ENCODE measurements at places on chromosomes 5 and 9.

DNA sequence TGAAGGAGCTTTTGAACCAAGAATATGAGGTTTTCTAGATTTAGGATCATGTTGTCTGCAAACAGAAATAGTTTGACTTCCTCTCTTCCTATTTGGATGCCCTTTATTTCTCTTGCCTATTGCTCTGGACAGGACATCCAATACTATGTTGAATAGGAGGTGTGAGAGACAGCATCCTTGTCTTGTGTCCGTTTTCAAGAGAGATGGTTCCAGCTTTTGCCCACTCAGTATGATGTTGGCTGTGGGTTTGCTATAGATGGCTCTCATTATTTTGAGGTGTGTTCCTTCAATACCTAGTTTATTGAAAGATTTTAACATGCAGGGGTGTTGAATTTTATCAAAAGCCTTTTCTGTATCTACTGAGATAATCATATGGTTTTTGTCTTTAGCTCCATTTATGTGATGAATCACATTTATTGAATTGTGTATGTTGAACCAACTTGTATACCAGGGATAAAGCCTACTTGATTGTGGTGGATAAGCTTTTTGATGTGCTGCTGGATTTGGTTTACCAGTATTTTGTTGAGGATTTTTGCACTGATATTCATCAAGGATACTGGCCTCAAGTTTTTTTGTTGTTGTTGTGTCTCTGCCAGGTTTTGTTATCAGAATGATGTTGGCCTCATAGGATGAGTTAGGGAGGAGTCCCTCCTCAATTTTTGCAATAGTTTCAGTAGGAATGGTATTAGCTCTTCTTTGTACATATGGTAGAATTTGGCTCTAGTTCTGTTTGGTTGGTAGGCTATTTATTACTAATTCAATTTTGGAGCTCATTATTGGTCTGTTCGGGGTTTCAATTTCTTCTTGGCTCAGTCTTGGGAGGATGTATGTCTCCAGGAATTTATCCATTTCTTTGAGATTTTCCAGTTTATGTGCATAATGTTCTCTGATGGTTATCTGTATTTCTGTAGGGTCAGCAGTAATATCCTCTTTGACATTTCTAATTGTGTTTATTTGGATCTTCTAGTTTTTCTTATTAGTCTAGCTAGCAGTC, 41.2 kb upstream of the IFNE start:
- DNase-seq, result no peak

- DNase-seq, result peak; percentile 50
Observed at GRCh38 chr9:100505564-100506159, 32.7 kb downstream of the TMEFF1 start.

DNA sequence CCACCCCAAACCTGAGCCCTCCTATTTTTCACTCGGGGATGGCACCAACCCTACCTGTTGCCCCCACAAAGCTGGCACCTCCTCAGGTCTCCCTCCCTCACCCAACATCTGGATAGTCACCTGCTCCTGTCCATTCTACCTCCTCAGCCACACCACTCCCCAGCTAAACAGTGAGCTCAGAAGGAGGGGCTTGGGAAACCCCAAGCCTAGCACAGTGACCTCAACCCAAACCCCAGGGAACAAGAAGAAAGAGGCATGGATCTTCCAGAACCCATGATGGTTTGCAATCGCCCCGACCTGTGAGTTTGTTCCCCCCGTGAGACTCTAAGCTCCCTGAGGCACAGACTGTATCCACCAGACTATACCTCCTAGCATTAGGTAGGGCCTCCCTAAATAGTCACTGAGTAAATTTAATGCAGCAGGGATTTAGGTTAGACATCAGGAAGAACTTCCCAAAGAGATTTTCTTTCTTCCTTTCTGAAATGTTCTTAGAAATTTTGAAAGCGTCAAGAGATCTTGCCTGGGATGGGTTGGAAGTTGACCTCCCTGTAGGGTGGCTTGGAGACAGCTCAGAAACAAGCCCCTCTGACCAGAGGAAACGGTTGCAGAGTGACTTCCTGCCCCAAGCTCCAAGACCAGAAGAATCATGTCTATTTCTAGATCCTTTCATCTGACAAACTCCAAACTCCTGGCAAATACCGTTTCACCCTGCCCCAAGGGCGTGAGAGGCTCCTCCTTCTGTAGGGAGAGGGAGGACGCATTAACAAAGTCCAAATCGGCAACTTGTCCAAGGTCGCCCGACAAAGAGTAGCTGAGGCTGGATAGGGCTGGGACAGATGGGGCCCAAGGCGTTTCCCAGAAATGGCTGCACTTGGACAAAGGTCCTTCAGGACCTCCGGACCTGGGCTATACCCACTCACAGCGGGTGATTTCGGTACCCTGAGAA, 4.1 kb downstream of the FIBCD1 start:
- no peak for DNase-seq

DNA sequence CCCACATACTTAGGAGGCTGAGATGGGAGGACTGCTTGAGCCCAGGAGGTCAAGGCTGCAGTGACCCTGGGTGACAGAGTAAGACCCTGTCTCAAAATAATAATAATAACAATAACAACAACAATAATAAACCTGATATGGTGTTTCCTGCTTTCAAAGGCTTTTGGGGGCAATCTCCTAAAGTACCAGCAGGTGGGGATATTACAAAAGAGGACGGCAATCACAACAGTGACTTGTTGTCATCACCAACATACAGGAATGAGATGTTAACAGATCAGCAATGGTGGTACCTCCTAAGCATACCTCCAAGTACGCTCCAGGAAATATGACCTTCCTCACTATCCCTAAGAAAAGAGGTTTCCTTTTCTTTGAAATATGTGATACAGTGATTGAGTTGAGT, 91.1 kb upstream of the RNF180 start:
- DNase-seq, result no peak

DNA sequence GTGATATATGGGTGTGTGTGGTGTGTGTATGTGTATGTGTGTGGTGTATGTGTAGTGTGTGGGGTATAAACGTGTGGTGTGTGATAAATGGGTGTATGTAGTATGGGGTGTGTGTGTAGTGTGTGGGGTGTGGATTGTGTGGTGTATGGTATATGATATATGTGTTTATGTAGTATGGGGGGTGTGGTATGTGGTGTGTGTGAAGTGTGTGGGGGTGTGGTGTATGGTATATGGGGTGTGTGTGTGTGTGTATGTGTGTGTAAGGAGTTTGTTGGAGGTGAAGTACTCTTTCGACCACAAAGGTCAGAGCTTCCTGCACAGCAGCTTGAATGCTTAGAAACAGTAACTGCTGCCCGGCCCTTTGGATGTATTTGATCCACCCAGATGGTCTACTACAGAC, 145.2 kb upstream of the IQGAP2 start:
- no peak for DNase-seq

- no peak for DNase-seq
Observed at GRCh38 chr5:141685591-141685990, 3.6 kb upstream of the ARAP3 start.

GRCh38 chr5:125228363-125229070, 482.1 kb upstream of the ZNF608 start:
- DNase-seq, result no peak

DNA sequence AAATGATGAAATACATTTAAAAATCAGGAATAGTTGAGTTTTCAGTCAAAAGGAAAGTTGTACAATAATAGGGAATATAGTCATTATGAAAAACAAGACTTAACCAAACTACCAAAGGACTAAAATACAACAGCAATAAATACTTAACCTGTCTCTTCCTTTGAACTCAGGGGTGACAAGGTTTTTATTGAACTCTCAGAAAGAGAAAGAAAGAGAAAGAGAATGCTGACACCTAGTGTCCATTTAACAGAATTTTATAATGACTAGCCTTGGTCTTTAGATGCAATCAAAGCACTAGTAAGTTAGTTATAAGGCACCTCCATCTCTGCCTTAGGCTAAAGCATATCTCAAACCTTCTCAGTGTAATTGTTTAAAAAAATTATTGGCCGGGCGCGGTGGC, 47.5 kb downstream of the UIMC1 start:
- DNase-seq, result no peak

GRCh38 chr9:133905493-133905892, 86.6 kb downstream of the VAV2 start:
- no peak for DNase-seq

GRCh38 chr9:74555565-74555964, 58.4 kb downstream of the RORB start:
- DNase-seq, result no peak

- DNase-seq, result no peak
Observed at GRCh38 chr5:127958421-127959011, 125.0 kb upstream of the SLC12A2 start.

DNA sequence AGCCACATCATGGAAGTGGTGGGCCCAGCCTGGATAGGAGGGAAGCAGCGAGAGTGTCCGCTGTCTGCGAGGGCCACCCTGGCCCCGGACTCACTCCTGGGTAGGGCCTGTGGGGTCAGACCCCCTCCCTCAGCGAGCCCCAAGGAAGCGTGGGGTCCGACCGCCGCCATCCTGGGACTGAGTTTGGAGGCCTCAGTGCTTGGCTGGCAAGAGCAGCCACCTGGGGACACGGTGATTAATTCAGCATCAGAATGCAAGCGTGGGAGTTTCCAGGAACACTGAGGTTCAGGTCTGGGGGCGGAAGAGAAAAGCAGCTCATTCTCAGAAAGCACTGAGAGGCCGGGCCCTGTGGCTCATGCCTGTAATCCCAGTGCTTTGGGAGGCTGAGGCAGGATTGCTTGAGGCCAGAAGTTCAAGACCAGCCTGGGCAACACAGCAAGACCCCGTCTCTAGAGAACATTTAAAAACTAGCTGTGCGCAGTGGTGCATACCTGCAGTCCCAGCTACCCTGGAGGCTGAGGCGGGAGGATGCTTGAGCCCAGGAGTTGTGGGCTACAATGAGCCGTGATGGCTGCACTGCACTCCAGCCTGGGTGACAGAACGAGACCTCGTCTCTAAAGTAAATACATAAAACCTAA, 18.3 kb upstream of the CAMSAP1 start:
- DNase-seq, result peak; percentile 40

DNA sequence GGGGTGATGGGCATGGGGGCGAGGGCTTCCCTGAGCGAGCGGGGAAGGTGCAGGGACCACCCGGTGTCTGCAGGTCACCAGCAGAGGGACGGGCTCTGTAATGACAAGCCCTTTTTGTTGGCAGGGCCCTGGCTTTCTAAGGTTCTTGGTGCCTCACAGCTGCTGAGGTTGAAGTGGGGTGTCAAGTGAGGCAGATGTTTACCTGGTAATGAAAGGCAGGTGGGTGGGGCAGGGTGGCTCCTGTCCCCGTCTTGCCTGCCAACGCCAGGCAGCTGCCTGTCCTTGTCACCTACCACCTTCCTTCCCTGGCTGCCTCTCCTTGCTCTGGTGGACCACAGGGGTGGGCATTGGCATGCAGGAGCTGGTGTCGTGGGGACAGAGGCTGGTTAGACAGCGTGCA, 41.0 kb upstream of the SEMA4D start:
- DNase-seq, result no peak

- no peak for DNase-seq
Observed at GRCh38 chr9:12069366-12069765, 623.8 kb upstream of the TYRP1 start.

DNA sequence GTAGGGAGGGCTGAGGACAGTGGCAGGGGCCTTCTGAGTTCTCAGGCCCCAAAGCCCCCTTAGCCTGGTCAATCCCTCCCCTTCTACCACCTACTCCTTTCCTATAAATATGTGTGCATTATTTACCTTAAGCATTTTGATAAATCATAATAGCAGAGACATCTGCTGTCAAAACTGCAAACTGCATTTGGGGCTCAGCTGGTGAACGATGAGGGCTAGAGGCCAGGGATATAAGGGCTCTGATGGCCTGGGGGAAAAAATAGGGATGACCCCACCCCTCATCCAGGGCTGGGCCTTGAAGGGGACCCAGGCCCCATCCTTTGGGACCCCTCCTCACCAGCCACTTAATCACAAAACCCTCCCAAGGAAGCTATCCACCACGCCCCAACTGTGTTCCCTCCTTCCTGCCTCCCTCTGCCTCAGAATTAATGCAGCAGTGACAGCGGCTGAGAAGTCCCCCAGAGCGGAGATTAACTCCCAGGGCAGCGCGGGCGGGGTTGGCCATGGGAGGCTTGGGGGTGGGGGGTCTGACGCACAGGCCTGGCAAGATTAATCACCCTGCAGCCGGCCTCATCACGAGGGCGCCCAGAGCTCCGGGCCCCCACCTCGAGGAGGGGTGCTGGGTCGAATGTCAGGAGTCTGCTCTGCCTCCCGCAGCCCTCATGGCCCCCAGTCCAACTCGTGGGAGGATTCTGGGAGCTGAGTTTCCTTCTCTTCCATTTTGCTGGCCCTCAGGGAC, 42.1 kb downstream of the CXXC5 start:
- no peak for DNase-seq
